ENCODE measurements at places on chromosomes 11 and 22. TPM values are rescaled to one million over a fixed set of nuclear protein-coding genes. Genes with fewer than 3 reads are reported as not detected.
A peak's percentile ranks its signal among the peaks of the same experiment; 100 is the strongest.

DNA sequence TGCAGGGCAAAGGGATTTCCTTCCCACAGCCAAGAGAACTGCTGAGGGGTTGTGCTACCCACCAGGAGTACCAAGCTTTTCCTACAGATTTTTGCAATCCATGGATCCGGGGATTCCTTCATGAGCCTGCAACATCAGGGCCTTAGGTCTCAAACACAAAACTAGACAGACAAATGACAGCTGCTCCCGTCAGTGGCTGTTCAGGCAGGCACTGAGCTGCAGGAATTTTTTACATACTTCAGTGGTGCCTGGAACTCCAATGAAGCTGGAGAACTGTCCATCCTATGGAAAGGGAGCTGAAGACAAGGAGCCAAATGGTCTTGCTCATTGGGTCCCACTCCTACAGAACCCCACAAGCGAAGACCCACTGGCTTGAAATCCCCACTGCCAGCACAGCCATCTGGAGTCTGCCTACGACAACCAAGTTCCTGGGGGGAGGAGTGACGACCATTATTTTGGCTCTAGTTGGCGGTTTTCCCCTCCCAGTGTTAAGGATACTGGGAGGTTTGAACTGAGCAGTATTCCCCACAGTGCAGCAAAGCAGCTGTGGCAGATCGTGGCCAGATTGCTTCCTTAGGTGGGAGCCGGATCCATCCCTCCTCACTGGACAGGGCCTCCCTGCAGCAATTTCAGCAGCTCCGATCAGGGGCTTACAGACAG is 157.7 kb upstream of the TMEM45B start:
- no peak for DNase-seq

GRCh38 chr22:44956840-44957767 is 52.7 kb downstream of the PHF21B start:
- no peak for DNase-seq

- no peak for DNase-seq
Measured at GRCh38 chr11:66073669-66074068, 3.6 kb downstream of the PACS1 start.

GRCh38 chr11:126415669-126416420 is 60.4 kb downstream of the ST3GAL4 start:
- peak; percentile 94 for DNase-seq

GRCh38 chr11:108663154-108663877 is 1.6 kb upstream of the DDX10 start:
- no peak for DNase-seq

GRCh38 chr11:111018566-111018965 is 227.0 kb upstream of the POU2AF2 start:
- no peak for DNase-seq

DNA sequence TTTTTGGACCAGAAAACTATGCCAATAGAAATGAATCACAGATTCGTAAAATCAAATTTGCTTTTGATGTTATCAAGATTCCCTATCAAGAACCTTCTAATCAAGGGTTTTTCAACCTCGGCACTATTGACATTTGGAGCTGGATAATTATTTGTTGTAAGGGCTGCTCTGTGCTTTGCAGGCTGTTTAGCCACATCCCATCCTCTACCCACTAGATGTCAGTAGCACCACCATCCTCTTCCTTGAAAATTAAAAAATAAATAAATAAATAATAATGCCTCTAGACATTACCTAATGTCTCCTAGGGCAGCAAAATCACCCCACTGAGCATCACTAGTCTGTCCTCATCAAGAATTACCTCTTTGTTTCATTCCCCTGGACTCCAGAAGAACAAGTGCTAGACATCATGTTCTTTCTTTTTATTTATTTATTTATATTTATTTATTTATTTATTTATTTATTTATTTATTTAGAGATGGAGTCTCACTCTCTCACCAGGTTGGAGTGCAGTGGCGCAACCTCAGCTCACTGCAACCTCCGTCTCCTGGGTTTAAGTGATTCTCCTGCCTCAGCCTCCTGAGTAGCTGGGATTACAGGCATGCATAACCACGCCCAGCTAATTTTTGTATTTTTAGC is 744.7 kb downstream of the KCNA4 start:
- DNase-seq: no peak

DNA sequence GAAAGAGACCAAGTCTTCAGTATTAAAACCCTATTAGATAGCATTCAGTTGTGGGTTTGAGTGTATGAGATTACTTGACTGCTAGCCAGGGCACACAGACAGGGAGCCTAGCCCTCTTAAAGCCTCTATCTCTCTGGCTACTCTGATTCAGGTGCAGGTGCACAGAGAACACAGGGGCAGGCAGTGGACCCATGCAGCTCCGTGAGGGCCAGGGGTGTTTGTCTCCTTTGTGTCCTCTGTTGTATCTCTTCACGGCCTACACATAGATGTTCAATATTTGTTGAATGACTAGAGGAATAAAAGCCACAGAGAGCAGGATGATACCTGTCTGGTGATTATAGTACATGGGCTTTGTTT is 21.5 kb upstream of the AIFM3 start:
- no peak for DNase-seq

- no peak for DNase-seq
Measured at GRCh38 chr11:34348096-34348495, 9.7 kb downstream of the ABTB2 start.

GRCh38 chr11:27718863-27719545 is 18.7 kb upstream of the BDNF start:
- DNase-seq: no peak

DNA sequence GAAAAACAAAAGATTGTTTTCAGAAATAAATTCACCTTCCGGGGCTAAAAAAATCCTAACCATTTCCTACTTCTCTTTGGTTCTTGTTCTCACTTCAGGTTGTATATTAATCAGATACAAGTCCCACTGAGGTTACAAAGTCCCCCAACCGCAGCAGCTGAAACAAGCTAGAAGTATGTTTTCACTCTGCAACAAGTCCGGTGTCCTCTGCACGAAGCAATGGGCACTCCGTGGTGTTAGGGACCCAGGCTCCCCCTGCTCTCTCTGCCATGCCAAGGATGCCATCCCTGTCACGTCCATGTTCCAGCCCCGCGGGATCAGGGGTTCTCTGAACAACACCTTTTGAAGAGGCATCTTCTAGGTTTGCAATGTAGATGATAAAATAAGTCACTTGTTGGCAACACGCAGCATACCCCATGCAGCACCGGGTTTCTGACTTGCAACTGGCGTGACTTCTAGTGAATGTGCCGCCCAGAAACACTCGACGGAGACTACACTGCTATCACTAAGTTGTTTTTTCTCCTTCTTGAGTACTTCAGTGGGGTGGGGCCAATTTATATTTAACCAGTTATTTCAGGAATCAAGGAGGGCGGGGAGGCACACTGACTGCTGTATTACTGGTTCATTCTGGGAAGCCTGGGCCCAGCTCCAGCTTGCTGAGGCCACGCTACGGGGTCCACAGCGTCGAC is 25.4 kb upstream of the GSTP1 start:
- no peak for DNase-seq

GRCh38 chr22:50257451-50258360 is 3.8 kb downstream of the MAPK12 start:
- no peak for DNase-seq

DNA sequence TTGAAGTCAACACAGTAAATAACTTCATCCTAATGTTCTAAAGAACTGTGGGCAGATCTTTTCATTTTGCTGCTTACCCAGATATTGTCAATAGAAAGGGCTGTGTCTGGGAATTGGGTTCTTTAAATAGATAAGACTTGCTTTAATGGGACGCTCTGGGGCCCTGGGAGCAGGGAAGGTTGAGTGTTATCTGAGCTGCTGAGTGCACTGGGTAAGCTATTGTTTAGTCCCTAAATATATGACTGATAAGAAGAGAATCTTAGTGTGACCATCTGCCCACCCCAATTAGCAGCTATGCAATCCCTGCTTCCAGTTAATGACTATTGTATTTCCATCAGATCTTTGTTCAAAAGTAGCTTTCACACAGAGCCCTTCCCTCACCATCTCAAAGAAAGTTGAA is 44.4 kb downstream of the ARHGAP42 start:
- DNase-seq: no peak

- peak; percentile 67 for DNase-seq
Measured at GRCh38 chr11:45155058-45155551, 8.7 kb downstream of the PRDM11 start.

GRCh38 chr11:116928102-116928777 is 90.8 kb upstream of the APOA1 start:
- DNase-seq: no peak

DNA sequence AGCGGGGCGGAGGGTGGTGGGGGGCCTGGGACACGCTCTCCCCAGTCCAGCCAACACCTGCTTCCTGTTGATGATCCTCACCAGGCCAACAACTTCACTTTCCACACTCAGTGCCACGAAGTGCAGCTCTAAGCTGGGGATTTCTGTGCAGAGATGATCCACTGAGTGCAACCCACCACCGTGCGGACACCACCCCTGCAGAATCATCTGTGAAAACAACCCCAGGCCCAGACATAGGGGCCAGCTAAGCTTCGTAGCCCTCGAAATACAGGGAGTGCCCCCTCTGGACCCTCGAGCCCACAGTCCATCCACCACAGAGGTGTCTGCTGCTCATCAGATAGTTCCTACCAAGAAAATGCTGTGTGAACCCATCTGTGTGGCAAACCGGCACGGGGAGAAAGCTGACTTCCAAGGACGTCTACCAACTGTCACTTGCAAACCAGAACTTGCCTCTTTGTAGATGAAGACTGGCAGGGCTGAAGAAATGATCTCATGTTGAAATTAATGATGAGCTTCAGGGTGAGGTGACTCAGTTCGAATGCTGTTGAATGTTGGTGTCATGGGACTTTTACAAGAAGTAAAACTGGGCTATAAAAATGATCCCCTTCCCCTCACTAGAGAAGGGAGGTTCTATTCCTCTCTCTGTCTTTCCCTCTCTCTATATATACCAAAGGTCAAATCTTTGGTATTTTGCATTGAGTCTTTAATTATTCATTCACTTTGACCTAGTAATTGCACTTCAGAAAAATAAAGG is 73.4 kb downstream of the MYEOV start:
- no peak for DNase-seq

- DNase-seq: peak; percentile 85
Measured at GRCh38 chr22:37018815-37019308, 385 bp downstream of the TST start.

DNA sequence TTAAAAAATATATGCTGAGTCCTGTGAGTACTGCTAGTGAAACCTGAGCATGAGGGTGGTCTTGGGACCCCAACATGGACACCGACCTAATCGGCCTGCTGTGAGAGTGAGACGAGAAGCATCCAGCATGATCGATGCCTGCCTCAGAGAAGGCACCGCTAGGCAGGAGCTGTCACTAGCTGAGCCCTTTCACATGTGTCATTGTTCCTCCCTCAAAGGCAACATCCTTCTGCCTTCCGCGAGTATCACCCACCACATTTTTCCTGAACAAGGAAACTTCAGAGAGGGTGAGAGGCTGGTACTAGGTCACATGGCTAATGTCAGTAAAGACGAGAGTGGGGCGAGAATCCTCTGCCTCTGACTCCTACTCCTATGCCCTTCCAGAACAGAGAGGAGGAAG is 35.6 kb downstream of the AP1B1 start:
- no peak for DNase-seq

DNA sequence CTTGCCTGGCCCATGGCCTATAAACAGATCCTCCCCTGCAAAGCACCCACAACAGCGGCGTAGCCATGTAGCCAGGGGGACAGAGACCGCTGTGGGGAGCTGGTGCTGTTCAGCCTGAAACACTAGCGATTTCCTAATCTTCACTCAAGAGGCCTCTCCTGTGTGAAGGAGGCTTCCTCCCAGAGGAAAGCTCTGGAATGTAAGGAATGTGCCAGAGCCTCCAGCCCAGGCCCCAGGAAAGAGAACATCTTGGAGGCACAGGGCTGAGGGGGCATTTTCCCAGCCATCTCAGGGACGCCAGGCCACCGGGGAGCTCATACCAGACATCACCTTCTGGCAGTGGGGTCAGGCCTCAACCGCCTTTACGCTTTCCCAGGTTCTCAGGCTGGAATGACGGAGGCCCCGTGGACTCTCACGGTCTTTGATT is 24.0 kb downstream of the MIAT start:
- DNase-seq: no peak

DNA sequence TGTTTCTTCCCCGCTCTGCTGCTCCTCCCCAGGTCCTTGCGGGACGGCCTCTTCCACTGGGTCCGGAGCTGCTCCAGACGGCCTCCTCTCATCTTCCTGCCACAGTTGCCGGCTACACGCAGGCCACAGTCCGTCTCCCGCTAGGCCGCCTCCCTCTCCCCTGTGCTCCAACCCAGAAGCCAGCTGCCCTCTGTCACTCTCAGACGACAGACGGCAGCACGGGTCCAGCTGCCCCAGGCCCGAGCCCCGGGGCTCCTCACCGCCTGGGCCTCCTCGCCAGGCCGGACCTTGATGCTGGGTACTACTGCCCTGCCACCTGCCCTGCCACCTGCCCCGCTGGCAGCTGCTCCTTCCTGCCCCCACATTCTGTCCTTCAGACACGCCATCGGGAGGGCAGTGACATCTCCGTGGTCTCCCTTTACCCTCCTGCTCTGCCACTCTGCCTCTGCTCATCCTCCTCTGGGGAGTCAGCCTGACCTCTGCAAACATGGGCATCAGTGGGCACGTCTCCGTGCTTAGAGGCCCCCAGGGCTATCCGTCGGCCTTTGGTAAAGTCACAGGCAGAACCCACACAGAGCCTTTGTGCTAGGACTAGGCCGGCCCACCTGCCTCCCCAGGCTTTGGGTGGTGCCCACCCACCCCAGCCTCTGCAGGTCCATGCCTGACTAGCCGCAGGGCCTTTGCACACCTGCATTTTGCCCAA is 43.1 kb upstream of the TH start:
- DNase-seq: peak; percentile 4

DNA sequence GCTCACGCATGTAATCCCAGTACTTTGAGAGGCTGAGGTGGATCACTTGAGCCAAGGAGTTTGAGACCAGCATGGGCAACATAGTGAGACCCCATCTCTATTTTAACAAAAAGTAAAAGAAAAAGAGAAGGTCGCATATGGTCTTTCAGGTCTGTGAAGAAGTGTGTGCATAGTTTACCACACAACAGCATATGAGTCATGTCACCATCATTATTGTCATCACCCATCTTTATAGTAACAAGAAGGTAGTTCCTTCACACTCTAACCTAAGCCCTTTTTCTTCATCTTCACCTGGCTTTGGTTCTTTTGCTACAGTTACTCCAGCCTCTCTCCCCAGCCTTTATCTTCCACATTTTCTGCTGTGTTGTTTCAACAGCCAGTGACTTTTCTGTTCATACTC is 39.2 kb downstream of the PACS1 start:
- DNase-seq: no peak

RAB38 gene
- polyA plus RNA-seq: 1.8 TPM

CHRNA10 gene
- polyA plus RNA-seq: 0.54 TPM

SLC6A5 gene
- polyA plus RNA-seq: not detected

B3GAT3 gene
- 29.2 TPM for polyA plus RNA-seq

CARD16 gene
- polyA plus RNA-seq: 27.1 TPM
